Posterior vena cava (tissue), 2 donors: ENCODE measurements at places on chromosomes 6 and 20.

GRCh38 chr6:22888163-22888752, 318.9 kb downstream of the HDGFL1 start:
- DNase-seq: no peak

- no peak for DNase-seq
These were observed 132.3 kb upstream of the DOK5 start for GRCh38 chr20:54343099-54343498.

GRCh38 chr6:127129251-127129650, 10.8 kb downstream of the RSPO3 start:
- no peak for DNase-seq

DNA sequence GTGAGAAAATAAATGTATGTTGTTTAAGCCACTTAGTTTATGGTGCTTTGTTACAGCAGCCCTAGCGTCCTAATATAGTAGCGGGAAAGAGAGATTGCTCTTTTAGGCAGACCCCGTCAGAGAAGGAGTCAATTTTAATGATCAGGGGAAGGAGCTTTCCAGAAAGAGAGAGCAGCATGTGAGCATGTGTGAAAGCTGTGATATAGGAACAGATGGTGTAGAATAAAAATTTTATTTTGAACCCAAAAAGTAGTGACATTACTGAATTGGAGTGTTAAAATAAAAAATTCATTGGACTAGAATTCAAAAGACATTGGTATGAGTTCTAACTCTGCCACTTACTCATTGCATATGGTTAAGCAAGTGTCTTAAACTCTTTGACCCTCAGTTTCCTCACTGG, 119.8 kb downstream of the PDE7B start:
- DNase-seq: no peak

GRCh38 chr6:37020381-37020780, 14.9 kb downstream of the FGD2 start:
- DNase-seq: no peak

DNA sequence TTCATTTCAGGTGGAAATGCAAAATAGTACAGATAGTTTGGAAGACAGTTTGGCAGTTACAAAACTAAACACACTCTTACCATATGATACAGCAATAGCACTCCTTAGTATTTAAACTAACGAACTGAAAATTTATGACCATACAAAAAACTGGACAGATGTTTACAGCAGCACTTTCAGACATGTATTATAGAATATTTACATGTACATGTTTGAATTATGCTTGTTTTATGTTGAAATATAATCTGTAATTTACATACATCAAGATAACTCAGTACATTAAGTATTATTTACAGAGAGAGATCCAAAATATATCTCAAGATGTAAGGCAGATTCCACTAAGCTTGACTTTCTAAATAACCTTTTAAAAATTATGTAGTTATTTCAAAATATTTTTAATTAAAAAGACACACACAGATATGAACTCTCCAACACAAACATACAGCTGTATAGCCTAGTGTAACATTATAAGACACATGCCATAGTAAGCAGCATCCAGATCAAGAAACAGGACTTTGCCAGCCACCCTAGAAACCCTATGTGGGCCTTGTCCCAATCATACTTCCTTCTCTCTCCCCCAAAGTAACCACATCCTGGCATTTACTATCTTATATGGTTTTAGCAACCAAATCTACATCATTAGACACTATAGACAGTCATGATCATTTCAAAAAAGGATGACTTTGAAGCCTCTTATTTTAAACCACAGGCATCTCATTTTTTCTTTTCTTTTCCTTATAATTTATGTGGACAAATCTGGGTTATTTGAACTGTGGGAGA, 82.2 kb downstream of the MAN1A1 start:
- no peak for DNase-seq

- peak; percentile 58 for DNase-seq
These were observed 37.9 kb upstream of the KCNK16 start for GRCh38 chr6:39360378-39360777.

GRCh38 chr20:676315-676937, 824 bp upstream of the SCRT2 start:
- DNase-seq: no peak

GRCh38 chr20:10376270-10377075, 57.5 kb downstream of the MKKS start:
- no peak for DNase-seq

- no peak for DNase-seq
These were observed 45.2 kb downstream of the BACH2 start for GRCh38 chr6:90251295-90251992.

GRCh38 chr20:2767768-2768631, 32.4 kb downstream of the CPXM1 start:
- DNase-seq: peak; percentile 74

DNA sequence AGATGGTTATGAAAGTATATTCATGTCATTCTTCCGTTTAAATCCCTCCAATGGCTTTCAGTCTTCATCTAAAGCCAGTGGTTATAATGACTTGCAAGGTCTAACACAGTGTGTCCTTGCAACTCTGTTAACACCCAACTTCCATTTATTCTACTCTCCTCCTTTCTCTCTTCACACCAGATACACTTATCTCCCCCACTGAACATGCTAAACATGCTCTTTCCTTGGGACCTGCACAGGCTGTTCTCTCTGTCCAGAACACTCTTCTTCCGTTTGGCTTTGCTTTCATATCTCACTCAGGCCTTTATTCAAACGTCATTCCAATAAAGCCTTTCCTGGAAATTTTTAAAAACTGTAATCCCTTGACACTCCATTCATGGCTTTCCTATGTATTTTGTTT, 91.5 kb downstream of the EPHA7 start:
- no peak for DNase-seq

DNA sequence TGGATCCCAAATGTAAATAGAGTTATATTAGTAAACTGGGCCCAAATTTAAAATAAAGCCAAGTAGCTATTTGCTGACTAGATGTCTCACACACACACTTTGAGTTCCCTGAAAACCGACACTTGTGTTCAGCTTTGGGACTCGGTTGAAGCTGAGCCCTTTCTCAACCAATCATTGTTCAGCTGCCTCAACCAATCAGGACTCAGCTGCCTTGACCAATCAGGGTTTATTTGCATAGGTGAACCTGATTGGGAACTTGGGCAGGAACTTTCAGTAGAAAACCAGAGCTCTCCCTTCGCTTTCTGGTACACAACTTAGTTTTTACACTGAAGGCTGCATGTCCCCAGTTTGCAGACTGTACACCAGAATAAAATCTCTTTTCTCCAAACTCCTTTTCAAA, 301.7 kb downstream of the FOXA2 start:
- DNase-seq: no peak

DNA sequence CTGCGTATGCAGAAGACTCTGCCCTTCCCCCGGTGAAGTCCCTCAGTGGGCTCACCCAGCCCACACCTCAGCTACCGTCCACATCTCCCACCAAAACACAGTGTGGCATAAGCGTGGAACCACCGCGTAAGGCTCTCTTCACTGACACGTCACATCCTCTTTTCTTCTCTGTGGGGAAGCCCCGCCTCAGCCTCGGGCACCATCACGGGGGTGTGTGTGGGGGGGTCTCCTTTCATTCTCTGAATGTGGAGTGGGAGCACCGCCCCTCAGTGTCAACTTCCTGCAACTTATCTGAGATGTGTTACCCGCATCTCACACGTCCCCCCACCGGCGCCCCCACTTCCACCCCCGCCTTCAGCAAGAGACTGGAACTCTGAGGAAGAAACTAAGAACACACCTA, 388.4 kb upstream of the JARID2 start:
- peak; percentile 85 for DNase-seq

GRCh38 chr6:56765494-56765893, 122.8 kb upstream of the DST start:
- no peak for DNase-seq

- peak; percentile 18 for DNase-seq
These were observed 31.8 kb downstream of the CST9L start for GRCh38 chr20:23536328-23536974.

GRCh38 chr6:156533872-156534524, 243.2 kb upstream of the ARID1B start:
- DNase-seq: no peak

DNA sequence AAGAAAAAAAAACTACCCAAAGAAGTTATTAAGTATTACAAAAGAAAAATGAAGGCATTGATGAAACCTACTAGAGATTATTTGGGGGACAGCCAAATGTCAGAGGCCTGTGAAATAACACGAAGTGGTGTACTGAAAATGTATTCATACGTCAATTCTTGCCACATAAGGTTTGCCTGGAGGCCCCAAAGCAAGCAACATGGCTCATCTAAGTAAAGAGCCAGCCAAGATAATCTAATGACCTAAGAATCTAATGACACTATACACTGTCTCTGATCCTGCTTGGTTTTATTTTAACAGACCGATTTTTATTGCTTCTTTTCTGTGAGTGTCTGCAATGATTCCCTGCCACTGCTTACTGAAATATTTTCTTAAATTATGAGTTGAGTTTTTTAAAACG, 34.7 kb downstream of the FILIP1 start:
- DNase-seq: no peak

DNA sequence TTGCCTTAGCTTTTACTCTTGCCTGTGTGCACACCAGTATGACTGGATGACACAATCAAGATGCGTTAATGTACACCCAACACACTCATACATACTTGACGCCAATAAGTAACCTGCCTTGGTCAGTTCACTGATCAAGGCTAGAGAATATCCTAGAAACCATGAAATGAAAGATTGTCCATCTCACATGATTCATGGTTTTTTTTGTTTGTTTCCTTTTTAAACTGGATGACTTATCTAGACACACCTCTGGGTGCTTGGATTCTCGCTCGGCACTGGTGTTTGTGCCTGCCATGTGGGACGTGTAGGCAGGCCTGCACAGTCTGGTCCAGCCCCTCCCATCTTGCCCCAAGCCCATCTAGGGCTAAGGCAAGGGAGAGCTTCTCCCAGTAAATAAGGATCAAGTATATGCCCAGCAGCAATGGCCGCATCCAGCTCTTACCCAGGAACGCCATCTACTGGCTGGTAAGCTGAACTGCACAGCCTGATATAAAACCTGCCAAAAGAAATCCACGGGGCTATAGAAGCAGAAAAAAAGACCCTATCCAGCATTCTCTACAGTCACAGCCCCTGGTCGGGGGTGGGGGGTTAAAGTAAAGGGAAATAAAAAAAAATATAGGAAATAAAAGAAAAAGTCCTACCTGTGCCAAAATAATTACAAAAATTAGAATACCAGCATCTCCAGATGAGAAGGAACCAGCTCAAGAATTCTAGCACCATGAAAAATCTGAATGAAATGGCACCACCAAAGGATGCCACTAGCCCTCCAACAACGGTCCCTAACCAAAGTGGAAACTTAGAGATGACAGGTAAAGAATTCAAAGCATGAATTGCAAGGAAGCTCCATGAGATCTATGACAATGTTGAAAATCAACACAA, 73.3 kb downstream of the OTOR start:
- DNase-seq: no peak

DNA sequence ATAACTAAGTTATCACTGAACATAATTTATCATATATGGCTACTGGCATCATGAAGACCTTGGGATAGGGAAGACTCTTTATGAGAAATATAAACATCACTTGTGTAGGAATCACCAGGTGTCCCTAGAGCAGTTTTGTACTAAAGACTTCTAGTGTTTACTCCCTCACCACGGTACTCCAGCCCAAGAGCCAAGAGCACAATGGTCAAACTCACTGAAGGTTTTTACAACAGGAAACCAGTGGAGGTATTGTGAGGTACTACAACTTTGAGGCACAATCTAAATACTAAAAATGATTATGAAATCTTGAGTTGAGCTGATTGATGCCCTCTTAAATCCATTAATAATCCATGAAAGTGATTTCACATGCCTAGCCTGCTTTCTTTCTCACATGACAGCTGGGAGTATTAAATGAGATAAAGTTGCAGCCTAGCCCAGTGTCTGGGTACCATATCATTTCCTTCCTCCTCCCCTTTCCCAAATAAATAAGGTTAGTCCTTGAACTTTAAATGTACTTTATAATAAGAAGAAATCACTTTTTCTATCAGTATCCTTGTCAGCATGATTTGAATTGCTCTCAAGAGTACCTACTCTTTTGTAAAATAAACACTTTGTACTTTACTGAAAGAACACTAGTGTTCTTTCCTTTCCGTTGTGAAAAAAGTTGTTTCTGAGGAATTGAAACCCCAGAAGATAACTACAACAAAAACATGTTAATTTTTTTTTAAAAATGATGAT, 26.5 kb downstream of the GLO1 start:
- no peak for DNase-seq

DNA sequence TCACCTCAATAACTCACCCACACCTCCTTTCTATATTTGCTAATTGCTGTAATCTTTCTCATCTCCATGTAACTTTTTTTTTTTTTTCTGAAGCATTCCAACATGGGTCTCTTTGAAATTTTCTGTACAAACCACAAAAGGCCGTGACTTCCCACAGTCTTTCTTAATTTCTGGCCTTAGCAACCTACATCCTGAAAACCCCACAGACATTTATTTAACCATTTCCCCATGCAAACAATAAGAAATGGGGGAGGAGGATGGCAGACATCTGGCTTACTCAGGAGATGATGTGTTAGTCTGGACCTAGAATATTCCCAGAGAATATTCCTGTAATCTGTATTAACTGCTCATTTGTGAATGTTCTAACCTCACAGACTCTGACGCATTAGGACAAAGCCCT, 57.6 kb downstream of the MEP1A start:
- DNase-seq: no peak

DNA sequence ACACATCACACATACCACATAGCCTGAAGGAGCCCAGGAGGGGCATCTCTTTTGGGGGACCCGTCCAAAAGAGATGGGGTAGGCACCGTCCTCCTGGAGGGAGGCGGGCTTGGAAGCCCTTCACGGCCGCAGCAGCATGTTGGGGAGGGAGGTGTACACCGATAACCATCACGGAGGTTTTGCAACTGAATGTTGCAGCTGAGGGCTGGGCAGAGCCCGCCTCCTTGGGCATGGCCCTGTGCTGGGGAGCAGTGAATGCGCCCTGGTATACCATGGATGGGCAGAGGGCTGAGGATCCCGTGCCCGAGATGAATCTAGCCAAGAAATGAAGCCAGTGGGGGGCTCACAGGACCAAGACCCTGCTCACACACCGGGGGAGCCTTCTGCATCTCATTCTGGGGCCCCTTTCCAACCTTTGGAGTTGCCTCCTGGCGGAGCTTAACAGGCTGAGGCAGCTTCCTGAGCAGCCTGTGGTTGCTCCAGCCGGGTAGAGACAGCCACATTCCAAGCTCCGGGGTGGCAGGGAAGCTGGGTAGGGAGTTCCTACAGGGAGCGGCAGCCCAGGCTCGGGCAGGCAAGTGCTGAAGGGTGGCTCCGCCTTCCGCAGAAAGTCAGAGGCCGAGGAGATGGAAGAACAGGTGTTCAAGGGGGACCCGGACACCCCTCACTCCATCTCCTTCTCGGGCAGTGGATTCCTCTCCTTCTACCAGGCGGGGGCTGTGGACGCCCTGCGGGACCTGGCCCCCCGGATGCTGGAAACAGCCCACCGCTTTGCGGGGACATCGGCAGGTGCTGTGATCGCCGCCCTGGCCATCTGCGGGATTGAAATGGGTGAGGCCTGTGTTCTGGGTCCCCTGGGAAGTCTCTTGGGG, at the start of gene PNPLA1:
Gene PNPLA1 (plus strand): TSS at position 227 of the 872 bp plus-strand sequence. CDS start 400 bp downstream, at position 627.
- no peak for DNase-seq

GRCh38 chr6:119443993-119444641, 94.6 kb upstream of the MAN1A1 start:
- no peak for DNase-seq

GRCh38 chr6:143842461-143842901, 657 bp upstream of the LTV1 start:
- DNase-seq: no peak
